NCI-H2227 treated with DMSO at 0.1 percent for 48 hours (cell line): ENCODE measurements at places on chromosomes 2 and 18.

- DNase-seq = peak; percentile 10
These were observed 183.3 kb downstream of the ASXL3 start for GRCh38 chr18:33761363-33761762.

- no peak for DNase-seq
These were observed 195.7 kb upstream of the TWIST2 start for GRCh38 chr2:238652053-238652770.

- DNase-seq = no peak
These were observed 12.3 kb upstream of the ROCK2 start for GRCh38 chr2:11356764-11357163.

GRCh38 chr2:195610717-195611116, 46.3 kb upstream of the SLC39A10 start:
- no peak for DNase-seq

GRCh38 chr2:100247256-100248043, 74.9 kb downstream of the LONRF2 start:
- DNase-seq = no peak

GRCh38 chr2:205706769-205707381, 24.6 kb downstream of the NRP2 start:
- DNase-seq = peak; percentile 36

DNA sequence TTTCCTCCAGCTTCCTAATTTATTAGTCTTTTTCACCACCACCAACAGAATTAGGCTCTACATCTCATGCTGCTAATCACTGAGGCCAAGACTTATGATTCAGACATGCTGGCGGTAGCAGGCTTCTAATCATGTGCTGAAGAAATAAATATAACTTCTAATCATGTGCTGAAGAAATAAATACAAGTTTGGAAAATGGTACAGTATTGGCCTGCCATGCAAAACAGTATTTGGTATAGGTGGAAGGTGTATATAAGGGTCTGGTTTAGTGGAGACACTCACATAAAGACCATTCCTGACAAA, 240.7 kb downstream of the TGIF1 start:
- no peak for DNase-seq

DNA sequence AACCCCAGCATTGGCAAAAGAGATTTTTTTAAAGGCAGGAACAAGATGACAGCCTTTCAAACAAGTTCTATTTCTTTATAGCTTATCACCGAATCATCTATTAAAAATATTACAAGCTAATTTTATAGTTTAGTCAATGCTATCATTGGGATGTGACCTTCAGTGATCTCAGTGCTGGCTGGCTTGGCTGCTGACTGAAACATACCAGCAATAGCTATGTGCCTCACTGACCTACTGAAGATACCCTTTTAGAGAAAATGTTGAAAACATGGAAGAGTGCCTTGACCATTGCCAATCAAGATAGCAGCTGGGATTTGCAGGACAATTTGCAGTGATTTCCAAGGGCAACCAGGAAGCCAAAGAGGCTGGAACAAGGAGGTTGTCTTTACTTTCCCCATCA, 44.0 kb downstream of the CSRNP3 start:
- no peak for DNase-seq

GRCh38 chr2:115484486-115484885, 1042.0 kb downstream of the DPP10 start:
- DNase-seq = no peak

GRCh38 chr2:37232131-37232933, 874 bp downstream of the NDUFAF7 start:
- peak; percentile 5 for DNase-seq

DNA sequence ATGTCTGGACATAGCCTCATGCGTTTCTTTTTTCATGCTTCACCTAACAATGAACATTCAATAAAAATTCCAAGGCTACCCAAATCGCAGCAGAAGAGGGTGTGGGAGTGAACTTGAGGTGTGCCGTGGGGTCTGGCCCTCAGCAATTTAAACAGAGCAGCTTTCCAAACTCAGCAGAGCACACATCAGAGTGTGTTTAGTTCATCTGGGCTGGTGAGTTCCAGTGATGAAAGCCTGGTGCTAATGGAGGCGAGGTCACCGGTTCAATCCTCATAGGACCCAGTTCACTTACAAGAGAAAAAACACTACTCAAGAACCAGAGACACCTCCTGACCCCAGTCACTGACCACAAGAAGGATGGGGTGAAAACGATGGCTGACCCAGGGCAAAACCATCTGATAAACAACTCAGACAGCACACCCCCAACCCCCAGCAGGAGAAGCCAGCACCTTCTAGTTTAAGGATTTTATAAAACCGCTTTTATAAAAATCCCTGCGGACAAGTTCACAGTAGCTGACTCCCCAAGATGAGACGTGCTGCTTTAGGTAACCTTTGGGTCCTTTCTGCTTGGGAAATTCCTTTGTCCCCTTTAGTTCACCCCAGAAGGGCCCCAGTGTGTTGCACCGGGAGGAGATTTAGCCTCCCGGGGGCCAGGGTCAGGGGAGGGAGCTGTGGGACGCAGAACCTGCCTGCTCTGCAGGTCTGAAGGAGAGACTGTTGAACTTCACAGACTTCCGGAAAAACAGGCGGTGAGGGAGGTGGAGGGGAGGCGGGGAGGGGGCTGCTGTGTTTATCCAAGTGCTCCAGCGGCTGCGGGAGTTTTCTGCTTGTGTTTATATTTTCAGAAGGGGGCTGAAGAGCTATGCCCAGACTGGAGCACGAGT, 152.7 kb upstream of the SOX11 start:
- peak; percentile 26 for DNase-seq
